ENCODE measurements at places on chromosomes 12 and 14.
A peak's percentile ranks its signal among the peaks of the same experiment; 100 is the strongest.

DNA sequence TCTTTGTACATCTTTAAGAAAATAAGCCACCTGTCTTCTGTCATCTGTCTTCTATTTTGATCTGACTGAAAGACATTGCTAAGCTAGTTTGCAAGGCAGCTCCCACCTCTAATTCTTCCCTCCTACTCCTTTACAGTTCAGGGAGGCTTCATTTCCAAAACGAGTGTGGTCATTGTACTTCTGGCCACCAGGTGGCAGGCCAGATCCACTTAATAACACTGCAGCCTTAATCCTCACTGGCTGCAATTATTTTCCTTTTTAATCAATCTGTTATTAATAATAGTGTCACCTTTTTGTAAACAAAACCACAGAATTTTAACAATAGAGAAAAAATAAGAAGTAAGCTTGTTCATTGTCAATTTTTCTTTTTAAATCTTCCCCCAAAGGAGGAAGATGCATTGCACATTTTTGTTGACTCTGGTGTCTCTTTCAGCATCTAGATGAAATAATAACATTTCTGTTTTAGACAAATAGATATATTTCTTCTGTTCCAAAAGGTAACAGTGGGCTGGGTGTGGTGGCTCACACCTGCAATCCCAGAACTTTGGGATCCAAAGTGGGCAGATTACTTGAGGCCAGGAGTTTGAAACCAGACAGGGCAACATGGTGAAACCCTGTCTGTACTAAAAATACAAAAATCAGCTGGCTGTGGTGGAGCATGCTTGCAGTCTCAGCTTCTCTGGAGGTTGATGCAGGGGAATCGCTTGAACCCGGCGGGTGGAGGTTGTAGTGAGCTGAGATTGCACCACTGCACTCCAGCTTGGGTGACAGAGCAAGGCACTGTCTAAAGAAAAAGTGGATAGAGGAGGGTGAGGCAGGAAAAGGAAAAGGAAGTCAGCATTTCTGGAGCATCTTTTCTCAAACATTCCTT is 23.3 kb downstream of the GABARAPL1 start:
- no peak for DNase-seq

DNA sequence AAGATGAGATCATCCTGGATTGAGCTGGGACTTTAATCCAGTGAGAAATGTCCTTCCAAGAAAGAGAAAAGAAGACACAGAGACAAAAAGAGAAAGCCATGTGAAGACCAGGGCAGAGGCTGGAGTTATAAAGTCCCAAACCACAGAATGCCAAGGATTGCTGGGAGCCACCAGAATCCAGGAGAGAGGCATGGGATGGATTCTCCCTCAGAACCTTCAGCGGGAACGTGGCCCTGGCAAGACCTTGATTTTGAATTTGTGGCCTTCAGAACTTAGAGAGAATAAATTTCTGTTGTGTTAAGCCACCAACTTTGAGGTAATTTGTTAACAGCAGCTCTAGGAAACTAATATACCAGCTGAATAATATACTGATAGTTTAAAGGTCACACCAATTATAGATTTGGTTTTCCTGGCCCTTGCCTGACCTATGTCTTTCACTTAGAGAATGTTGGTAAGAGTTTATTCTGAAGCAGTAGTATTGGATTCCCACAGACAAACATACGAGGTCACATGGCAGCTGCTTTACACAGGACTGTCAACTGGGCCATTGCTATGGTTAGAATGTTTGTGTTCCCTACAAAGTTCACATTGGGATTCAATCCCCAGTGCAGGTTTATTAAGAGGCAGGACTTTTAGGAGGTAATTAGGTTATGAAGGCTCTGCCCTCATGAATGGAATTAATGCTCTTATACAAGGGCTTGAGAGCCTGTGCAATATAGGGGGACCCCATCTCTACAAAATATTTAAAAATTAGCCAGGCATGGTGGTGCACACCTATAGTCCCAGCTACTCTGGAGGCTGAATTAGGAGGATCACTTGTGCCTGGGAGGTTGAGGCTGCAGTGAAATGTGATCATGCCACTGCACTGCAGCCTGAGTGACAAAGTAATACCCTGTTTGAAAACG is 156.5 kb upstream of the EEA1 start:
- DNase-seq: no peak

DNA sequence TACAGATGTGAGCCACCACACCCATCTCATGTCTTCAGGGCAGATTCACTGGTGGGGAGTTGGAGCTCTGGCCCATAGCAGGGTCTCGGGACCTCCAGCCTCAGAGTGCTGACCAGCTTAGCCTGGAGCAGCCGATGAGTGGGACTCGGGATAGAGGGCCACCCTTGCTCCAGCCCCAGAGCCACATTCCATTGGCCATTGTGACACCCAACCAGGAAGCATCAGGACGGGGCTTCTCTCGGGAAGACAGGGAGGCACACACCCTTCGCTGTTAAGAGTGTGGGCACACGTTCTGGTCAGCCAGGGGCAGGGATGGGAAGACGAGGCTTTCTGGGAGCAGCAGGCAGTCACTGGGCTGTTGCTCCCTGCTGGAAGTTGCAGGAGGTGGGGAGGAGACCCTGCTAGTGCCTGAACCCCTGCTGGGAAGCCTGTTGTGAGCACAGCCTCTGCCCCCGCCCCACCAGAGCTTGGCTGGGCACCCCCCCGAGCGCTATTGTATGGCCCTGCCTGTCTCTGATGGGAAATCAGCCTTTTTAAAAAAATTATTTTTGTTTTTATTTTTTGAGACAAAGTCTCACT is 1.6 kb downstream of the ADGRD1 start:
- no peak for DNase-seq

- DNase-seq: peak; percentile 8
These were observed 144.2 kb downstream of the KIF26A start for GRCh38 chr14:104282332-104283196.

DNA sequence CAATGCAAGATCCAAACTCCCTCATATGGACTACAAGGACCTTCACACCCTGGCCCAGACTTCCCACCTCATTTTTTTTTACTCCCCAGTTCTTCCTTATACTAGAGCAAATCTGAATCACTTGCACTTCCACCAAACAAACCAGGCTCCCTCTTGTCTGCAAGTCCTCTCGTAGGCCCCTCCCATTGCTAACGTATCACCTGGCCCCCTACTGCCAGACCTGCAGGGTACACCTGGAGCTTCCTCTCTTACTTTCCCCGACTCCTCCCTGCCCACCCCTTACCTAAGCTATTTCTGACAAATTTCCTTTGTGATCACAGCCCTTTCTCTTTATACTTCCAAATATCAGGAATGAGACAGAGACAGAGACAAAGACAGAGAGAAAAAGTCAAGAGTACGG is 463.9 kb downstream of the GALC start:
- no peak for DNase-seq

Measured in DMS 273 treated with DMSO at 0.1 percent for 48 hours (cell line).